Activated naive CD8-positive, alpha-beta T cell treated with anti-CD3 and anti-CD28 coated beads for 36 hours (primary cell): ENCODE measurements at places on chromosomes 2 and 18.

- no peak for DNase-seq
Observed at GRCh38 chr2:20677301-20678085, 10.5 kb downstream of the GDF7 start.

DNA sequence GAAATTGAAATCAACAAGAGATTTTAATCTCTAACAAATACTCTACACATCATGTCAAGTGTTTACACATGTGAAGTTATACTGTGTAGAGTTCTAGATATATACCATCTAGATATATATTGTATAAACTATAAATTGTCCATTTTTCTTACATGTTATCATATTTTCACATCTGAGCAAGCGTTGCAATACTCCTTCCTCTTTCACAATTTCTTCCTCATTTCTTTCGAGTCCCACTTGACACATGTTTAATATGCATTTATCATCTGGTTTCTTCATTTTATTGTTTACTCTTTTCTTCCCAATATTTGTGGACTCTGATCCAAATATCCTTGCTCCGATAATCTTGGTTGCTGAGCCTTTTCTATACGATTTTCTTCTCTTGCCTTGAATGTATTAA lies 50.2 kb downstream of the UNC80 start:
- no peak for DNase-seq

- no peak for DNase-seq
Observed at GRCh38 chr18:61400016-61400635, 66.9 kb downstream of the CDH20 start.

- no peak for DNase-seq
Observed at GRCh38 chr2:4217737-4218136, 514.4 kb downstream of the DCDC2C start.

GRCh38 chr2:16785149-16785548 lies 119.5 kb upstream of the CYRIA start:
- DNase-seq, result no peak

GRCh38 chr2:58483307-58483706 lies 242.2 kb upstream of the FANCL start:
- DNase-seq, result no peak

GRCh38 chr2:189252991-189253675 lies 73.6 kb upstream of the COL5A2 start:
- no peak for DNase-seq

DNA sequence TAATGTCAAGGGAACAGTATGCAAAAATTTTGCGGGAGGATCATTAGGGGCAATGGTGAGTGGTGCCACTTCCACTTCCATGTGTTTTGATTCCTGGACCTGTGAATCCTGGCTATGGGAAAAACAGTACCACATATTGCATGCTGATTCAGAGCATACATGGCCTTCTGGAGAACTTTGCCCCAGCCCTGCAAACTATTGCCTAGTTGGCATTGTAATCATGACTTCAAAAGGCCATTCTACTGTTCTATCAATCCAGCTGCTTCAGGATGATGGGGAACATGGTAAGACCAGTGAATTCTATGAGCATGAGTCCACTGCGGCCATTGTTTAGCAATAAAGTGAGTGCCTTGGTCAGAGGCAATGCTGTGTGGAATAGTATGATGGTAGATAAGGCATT lies 75.3 kb upstream of the ZC3H15 start:
- DNase-seq, result no peak

DNA sequence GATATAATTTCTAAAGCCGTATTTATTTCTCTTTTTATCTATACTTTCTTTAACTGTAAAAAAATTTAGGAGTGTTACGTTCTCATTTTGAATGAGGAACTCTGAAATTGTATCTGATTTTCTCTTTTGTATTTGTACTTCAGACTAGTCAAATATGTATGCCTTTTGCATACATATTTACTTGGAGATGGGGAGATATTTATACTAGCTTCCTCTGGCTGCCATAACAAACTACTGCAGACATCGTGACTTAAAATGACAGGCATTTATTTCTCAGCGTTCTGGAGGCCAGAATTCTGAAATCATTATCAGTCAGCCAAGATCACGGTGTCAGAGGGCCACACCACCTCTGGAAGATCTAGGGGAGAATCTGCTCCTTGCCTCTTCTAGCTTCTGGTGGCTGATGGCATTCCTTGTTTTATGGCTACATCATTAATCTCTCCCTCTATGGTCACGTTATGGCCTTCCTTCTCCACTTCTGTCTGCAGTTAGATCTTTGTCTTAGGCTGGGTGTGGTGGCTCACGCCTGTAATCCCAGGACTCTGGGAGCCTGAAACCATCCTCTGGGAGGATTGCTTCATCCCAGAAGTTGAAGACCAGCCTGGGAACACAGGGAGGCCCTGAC lies 8.2 kb downstream of the LCLAT1 start:
- DNase-seq, result no peak

DNA sequence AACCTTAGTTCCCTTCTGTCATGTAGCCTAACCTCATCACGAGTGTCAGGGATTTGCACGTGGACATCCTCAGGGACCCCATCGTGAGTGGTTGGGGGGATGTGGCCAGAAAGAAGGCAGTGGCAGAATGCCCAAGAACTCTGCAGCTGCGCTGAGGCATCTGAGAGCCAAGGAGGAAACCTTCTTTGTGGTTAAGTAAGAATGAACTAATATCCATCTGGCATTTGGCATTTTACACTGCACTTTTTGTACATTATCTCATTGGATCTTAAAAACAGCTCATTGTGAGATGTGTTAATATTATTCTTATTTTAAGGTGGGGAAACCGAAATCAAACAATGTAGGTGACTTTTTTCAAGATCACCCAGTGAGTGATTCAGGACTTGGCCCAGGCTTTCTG lies 32.6 kb upstream of the APCDD1 start:
- no peak for DNase-seq

GRCh38 chr2:132465917-132466316 lies 49.3 kb downstream of the GPR39 start:
- DNase-seq, result no peak

GRCh38 chr2:106167067-106167466 lies 27.0 kb downstream of the UXS1 start:
- DNase-seq, result no peak

GRCh38 chr2:62175728-62176127 lies 20.2 kb upstream of the B3GNT2 start:
- DNase-seq, result no peak

DNA sequence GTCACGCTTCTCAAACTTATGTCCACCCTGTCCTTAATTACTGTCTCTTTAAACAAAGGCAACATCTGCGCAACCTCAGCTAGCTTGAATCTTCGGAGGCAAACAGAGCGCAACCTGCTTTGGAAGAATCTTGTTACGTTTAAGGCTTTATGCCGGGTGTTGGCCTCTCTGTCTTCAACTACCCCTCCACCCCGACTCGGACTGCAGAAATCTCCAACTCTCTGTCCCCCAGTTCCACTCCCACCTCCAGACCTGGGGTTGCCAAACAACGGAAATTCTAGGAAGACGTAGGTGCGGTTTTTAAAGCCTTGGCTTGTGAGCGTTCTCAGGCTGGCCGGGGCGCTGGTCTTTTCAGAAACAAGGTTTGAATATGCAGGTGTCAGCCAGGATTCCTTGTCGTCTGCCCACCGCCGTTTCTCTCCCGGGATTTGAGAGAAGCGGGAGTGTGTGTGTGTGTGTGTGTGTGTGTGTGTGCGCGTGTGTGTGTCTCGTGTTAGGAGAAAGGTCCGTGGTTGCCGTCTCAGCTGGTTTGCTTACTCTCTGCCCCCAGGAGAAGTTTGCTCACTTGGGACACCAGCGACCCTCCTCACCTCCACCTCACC lies 1.1 kb upstream of the ONECUT2 start:
- DNase-seq, result no peak

DNA sequence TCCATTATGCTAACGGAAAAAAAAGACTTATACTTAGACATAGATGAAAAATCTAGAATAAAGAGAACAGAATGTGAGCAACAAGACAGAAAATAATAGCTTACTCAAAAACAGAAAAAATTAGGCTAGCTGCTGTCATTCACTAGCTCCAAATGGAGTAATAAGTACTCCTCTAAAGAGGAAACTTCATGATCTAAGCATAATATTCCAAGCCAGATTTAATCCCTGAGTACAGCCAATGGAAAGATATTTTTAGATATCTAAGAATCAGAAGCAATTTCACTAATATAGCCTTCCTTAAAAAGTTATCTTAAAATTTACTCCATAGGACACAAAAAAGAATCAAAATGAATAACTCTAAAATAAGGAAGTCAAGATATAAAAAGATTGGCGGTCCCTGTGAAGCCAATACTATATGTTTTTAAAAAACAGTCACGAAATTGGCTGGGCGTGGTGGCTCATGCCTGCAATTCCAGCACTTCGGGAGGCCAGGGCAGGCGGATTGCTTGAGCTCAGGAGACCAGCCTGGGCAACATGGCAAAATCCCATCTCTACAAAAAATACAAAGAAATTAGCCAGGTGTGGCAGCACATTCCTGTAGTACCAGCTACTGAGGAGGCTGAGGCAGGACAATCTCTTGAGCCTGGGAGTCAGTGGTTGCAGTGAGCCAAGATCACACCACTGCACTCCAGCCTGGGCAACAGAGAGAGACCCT lies 123.2 kb upstream of the BCL2L11 start:
- no peak for DNase-seq

DNA sequence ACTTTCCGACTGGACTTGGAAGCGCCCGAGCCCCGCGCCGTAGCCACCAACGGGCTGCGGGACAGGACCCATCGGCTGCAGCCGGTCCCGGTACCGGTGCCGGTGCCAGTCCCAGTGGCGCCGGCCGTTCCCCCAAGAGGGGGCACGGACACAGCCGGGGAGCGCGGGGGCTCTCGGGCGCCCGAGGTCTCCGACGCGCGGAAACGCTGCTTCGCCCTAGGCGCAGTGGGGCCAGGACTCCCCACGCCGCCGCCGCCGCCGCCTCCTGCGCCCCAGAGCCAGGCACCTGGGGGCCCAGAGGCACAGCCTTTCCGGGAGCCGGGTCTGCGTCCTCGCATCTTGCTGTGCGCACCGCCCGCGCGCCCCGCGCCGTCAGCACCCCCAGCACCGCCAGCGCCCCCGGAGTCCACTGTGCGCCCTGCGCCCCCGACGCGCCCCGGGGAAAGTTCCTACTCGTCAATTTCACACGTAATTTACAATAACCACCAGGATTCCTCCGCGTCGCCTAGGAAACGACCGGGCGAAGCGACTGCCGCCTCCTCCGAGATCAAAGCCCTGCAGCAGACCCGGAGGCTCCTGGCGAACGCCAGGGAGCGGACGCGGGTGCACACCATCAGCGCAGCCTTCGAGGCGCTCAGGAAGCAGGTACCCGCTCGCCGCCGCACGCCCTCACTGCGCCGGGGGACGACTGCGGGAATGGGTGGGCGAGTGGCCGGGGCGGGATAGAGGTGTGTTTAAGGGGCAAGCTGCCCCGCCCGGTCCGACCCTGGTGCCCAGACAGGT lies 713 bp downstream of the ATOH8 start:
- DNase-seq, result peak; percentile 68

- no peak for DNase-seq
Observed at GRCh38 chr2:26767894-26768487, 3.9 kb downstream of the SLC35F6 start.

GRCh38 chr2:71843391-71843850 lies 304.2 kb downstream of the CYP26B1 start:
- no peak for DNase-seq

DNA sequence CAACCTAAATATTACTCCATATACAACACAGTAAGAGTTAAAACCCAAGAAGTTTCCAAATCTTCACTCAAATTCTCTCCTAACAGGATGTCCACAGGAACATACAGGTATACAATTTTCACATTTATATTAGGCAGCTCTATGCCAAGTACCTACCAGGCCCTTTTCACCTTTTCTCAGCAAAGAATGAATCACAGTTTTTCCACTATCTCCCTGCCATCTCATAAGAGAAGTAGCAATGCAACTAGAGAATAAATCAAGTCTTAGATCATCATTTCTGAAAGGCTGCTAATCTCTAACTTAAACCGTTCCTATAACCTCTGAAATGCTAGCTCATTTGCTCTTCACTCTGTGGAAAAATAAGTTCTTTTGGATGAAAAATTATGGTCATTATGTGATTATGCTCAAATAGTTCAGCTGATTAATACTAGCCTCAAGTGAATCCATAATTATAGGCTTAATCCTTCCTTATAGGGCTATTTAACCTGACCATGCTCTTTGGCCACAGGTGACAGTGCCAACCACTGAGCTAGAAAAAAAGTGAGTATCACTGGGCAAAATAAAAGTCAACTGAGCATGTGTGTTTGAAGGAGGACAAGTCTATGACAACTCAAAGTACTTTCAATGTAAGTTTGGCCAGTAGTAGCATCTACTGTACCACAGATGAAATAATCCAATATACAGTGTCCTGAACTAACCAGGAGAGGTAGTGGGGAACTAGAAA lies 79.7 kb downstream of the COBLL1 start:
- no peak for DNase-seq

- DNase-seq, result no peak
Observed at GRCh38 chr18:38369772-38370690, 804.4 kb upstream of the CELF4 start.

GRCh38 chr2:20539776-20540586 lies 93.1 kb downstream of the RHOB start:
- no peak for DNase-seq

DNA sequence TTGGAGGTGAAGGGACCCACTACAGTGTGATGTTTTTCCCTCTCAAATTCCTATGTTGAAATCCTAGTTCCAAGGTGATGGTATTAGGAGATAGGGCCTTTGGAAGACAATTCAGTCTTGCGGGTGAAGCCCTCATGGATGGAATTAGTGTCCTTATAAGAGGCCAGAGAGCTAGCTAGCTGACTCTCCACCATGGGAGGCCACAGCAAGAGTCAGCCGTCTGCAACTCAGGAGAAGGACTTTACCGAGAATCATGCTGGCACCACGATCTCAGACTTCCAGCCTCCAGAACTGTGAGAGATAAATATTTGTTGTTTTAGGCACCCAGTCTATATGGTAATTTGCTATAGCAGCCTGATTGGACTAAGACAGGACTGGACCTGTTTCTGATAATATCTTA lies 461.4 kb downstream of the TSN start:
- DNase-seq, result no peak

DNA sequence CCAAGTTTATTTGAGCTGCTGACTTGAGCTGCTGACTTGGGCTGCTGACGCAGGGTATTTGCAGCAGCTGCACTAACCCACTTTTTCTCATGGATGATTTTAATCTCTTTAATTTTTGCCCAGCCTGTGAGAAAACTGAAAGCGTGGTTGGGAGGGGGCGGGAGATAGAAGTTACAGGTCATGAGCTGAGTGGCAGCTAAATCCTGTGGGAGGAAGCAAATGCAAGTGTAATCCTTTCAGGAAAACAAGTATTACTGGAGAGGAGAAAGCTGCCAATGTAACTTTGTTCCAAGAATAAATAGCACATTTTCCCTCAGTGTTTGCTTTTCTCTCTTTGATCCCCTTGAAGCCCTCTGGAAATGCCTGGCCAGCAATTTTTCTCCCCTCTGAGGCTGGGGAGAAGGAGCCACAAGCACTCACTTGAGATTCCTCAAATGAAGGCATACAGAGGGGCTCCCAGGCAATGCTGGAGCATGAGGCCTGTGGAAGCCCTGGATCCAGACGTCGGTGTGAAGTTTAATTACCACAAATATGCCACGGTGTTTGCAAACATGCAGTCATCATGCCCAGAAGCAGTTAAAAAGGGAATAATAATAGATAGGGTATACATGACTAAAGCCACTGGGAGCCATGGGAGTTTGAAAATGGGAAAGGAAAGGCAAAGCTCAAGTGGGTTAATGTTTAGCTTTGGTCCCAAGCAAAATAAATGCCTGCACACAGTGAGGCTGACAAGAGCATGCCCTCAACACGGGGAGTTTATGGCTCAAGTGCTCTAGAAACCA lies 10.4 kb upstream of the EVA1A start:
- DNase-seq, result no peak

GRCh38 chr2:161576421-161576820 lies 47.8 kb upstream of the SLC4A10 start:
- DNase-seq, result peak; percentile 17

GRCh38 chr2:86499326-86499725 lies 58.2 kb downstream of the KDM3A start:
- DNase-seq, result no peak
